ENCODE measurements at places on chromosomes 5 and 9. TPM values are rescaled to one million over a fixed set of nuclear protein-coding genes. Genes with fewer than 3 reads are reported as not detected.
A peak's percentile ranks its signal among the peaks of the same experiment; 100 is the strongest.

The DOCK2 gene
- total RNA-seq, result 6.3 TPM

The ZFP2 gene
- 0.54 TPM for total RNA-seq

The SLC6A19 gene
- not detected for total RNA-seq

The FBP2 gene
- 0.27 TPM for total RNA-seq

The PTGS1 gene
- 4.0 TPM for total RNA-seq

The HCN1 gene
- total RNA-seq, result 0.05 TPM

The OTP gene
- not detected for total RNA-seq

The FAT2 gene
- total RNA-seq, result not detected

The SPATA31A3 gene
- total RNA-seq, result not detected

The CDX1 gene
- not detected for total RNA-seq

The TTC23L gene
- total RNA-seq, result not detected

The PDGFRB gene
- total RNA-seq, result 47.0 TPM

The NMUR2 gene
- total RNA-seq, result not detected

The REEP2 gene
- total RNA-seq, result 6.1 TPM

The FOXD4L5 gene
- total RNA-seq, result not detected

The SLC1A1 gene
- 2.5 TPM for total RNA-seq

The RMRP gene
- 19,155 TPM for total RNA-seq

The ARAP3 gene
- 12.5 TPM for total RNA-seq

The HRH2 gene
- total RNA-seq, result 41.2 TPM

The PCDHA1 gene
- not detected for total RNA-seq

GRCh38 chr9:18922161-18922885 is 110.7 kb downstream of the SAXO1 start:
- no peak for DNase-seq

DNA sequence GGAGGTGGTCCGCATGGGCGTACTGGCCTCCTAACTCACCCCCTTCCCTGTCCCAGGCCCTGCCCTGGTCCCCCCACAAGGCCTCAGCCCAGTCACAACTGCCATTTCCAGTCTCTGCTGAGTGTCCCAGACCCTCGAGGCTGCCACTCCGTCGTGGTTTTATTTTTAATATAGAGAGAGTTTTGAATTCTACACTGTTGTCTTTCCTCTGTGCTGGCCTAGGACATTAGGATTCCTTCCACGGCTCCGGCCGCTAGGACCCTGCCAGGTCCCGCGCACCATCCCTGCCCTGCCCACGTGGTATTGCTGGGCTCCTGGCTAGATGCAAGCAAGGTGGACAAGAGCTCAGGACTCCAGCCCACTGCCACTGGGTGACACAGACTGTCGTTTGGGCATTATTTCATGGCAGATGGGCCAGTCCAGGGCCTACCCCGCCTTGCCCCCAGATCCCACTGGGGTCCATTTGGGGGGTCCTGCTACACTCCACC is 53.3 kb downstream of the SAR1B start:
- DNase-seq, result no peak

GRCh38 chr9:85515021-85515420 is 226.7 kb downstream of the AGTPBP1 start:
- no peak for DNase-seq

DNA sequence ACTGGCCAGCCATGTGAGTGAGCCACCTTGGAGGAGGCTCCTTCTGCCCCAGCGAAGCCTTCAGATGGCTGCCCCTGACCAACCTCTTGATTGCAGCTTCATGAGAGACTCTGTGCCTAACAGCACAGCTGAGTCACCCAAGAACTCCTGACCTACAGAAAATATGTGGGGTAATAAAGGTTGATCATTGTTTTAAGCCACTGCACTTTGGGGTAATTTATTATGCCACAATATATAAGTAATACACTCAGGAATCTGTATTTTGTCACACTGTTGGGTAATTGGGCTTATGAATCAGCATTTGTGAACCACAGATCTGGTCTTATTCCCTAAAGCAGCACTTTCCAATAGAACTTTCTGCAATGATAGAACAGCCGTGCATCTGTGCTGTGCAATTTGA is 24.4 kb upstream of the VDAC1 start:
- no peak for DNase-seq

- DNase-seq, result no peak
These were observed 6.9 kb upstream of the CTSL start for GRCh38 chr9:87718852-87719612.

DNA sequence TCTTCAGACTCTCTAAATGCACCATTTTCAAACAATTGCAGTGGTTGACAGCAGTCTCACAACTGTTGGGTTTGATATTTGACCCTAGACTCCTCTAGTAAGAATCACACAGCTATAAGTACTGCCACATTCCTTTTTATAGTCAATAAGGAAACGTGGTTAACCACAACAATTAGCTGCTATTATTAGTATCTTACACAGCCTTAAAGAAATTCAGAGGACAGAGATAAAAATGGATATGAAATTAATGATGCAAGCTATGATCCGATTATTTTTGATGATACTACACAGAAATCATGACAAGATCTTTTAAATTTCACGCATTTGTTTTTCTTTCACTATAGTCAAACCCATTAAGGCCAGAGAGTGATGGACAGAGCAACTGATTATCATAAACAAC is 288.6 kb upstream of the C9orf72 start:
- no peak for DNase-seq

DNA sequence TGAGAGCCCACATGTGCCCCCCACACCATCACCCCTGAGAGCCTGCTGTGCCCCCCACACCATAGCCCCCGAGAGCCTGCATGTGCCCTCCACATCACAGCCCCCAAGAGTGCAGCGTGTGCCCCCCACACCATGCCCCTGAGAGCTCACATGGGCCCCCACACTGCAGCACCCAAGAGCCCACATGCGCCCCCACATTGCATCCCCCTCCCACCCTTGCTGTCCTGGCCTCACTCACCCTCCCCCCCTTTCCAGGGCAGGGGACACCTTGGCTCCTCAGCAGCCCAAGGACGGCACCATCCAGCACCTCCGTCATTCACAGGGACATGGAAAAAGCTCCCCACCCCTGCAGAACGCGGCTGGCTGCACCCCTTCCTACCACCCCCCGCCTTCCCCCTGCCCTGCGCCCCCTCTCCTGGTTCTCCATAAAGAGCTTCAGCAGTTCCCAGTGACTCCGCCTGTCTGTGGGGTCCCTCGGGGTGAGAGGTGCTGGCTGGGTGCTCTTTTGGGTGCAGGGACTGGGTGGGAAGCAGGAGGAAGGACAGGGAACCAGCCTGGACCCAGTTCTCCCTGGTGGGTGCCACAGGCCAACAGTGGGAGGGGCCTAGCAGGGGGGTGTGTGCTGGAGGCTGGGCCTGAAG is 5.0 kb downstream of the LCN1 start:
- no peak for DNase-seq

- DNase-seq, result no peak
These were observed 485.2 kb upstream of the FTMT start for GRCh38 chr5:121366515-121366914.

- no peak for DNase-seq
These were observed 759.6 kb downstream of the MTRR start for GRCh38 chr5:8628521-8628920.

DNA sequence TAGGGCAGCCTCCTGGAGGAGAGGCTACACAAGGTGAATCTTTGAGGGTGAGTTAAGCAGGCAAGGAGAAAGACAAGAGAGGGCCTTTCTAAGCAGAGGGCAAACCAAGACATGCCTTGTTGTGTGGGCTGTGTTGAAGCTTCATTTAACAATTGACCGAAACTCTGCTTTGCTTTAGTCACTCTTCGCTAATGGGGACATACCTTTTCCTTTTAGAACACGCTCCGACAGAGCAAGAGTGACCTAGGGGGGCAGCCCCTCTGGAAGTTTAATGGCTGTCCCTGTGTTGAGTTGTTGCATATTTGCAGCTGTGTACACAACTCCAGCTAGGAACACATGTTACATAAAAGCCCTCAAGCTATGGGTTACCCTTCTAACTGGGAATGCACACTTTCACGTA is 218.1 kb upstream of the WWC1 start:
- DNase-seq, result no peak

GRCh38 chr5:54837093-54837492 is 148.3 kb downstream of the ESM1 start:
- DNase-seq, result no peak

DNA sequence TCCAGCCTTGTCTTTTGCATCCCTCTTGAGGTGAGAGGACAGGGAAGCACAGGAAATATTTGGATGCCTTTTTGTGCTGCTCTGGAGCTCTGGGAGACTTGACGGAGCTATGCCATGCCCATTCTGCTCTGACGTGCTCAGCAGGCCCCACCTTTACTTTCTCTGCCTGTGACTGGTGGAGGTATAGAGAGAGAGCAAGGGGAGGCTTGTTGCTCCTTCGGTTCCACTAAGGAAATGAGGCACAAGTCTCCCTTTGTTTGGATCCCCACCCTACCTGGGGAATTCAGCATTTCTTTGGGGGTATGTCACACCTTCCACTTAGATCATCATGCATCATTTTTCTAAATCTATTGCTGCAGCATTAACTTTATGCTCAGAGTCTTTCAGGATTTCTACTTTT is 121.8 kb upstream of the CNTLN start:
- no peak for DNase-seq

DNA sequence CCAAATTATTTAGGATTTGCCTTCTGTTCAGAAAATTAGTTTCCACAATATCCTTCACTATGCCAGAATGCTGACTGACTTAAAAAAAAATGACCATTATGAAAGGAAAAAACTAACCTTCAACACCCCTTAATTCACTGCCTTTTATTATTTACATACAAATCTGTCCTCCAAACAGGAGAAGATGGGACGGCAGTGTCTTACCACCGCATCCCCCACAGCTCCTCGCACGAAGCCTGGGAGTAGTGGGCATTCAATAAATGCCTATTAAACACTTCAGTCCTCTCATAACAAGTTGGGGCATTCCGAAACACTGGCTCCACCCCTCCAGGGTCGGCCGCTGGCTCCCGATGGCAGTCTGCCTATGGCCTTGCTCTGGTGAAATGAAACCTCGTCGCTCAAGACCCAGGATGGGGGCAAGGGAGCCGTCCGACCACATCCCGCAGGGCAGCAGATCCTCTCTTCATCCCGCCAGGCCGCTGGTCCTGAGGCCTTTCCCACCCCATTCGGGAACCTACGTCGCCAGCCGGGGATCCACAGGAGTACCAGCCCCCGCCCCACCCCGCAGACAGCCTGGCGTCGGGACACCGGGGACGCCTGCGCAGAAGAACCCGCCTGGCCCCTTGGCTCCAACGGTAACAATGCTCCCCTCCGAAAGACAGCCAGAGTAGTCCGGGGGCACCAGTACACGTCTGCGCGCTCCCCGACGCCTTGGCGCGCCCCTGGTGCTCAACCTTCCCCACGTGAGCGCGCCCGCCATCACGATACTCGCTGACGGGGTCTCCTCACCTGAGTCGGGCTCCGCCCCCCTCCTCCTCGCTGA is 613 bp downstream of the ZBTB5 start:
- DNase-seq, result peak; percentile 83

- no peak for DNase-seq
These were observed 14.2 kb downstream of the LOX start for GRCh38 chr5:122063836-122064235.

GRCh38 chr5:95617057-95617456 is 2.8 kb upstream of the GPR150 start:
- DNase-seq, result no peak

GRCh38 chr5:100889896-100890295 is 13.2 kb downstream of the ST8SIA4 start:
- no peak for DNase-seq

DNA sequence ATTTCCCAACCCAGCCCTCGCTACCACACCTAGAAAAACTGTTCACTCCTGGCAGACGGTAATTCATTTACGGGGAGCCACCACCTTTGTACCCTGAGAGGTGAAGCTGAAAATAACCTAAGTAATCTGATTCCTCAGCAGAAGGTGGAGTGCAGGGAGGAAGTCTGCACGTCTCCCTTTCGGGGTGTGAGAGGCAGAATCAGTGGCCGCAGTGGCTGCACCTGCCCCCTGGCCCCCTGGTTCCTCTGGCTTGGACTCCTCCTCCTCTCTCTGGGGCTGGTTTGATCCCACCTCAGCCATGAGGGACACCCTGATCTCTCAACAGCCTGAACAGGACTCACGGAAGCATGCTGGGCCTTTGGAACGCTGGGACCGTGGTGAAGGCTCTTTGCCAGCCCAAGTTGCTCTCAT is 10.5 kb downstream of the TMEM174 start:
- no peak for DNase-seq

- no peak for DNase-seq
These were observed 276.5 kb downstream of the ARHGEF28 start for GRCh38 chr5:73902327-73903051.

DNA sequence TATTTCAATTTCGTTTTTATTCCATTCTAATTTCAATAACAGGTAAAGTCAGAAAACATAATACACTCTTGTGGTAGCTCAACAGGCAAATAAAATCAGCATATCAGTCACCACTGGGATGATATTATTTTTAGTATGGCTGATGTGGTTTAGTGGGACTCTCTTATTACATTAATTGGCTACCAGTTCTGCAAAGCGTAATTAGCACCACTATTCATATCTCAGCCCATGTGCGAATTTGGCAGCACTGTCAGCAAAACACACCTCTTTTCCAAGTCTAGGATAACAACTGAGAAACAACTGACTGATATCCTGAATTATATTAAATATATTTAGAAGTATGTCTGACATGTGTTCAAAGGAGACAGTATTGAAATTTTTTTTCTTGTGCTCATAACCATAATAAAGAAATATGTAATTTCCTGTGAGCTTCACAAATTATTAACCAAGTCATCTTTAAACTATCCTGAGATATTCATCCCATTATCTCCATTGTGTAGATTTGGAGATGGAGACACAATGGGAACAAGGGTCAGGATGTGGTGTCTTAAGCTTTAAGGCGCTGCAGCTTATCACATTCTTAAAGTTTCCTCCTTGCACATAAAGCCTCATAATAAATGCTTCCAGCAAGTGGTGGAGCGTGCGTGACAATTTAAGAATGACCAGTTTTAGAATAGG is 212.4 kb downstream of the TLE1 start:
- DNase-seq, result no peak

DNA sequence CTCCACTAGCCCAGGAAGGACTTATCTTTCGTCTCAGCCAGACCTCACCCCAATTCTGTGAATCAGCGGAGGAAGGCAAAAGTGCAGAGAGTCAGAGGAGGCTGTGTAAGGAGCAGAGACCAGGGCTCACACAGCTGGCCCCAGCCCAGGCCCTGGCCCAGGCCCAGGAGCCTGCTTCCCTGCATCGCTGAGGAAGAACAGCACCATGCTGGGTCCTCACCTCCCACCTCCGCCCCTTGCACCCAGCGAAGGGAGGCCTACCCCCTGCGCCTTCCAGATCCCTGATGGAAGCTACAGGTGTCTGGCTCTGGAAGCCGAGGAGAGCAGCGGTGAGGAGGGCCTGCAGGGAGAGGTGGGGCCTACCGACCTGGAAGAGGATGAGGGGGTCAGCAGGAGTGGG is 22.3 kb upstream of the SYNPO start:
- DNase-seq, result peak; percentile 74

- no peak for DNase-seq
These were observed 147.1 kb downstream of the RXRA start for GRCh38 chr9:134473141-134474054.

- no peak for DNase-seq
These were observed 7.3 kb downstream of the PCDH1 start for GRCh38 chr5:141870871-141871270.

- DNase-seq, result no peak
These were observed 62.6 kb upstream of the SLC25A51 start for GRCh38 chr9:37966412-37967013.

GRCh38 chr5:169197343-169197742 is 103.6 kb downstream of the SLIT3 start:
- no peak for DNase-seq

All from Right ventricle myocardium superior (tissue), 1 donor.